ENCODE measurements at places on chromosomes 3 and 15.

- no peak for DNase-seq
These were observed 732.1 kb downstream of the ZPLD1 start for GRCh38 chr3:103166890-103167289.

- no peak for DNase-seq
These were observed 19.3 kb upstream of the NRROS start for GRCh38 chr3:196620161-196620604.

DNA sequence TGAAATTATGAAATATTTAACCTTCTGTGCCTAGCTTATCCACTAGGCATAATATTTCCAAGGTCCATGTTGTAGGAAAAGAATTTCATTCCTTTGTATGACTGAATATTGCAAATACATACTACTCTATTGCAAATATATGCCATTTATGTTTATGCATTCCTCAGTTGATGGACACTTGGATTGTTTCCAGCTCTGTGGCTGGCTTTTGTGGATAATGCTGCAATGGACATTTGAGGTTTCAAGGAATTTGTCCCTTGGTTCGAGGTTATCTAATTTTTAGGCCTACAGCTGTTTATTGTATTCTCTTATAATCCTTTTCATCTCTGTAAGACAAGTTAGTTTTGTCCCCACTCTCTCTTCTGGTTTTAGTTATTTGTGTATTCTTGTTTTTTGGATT lies 7.7 kb upstream of the AADACL2 start:
- no peak for DNase-seq

DNA sequence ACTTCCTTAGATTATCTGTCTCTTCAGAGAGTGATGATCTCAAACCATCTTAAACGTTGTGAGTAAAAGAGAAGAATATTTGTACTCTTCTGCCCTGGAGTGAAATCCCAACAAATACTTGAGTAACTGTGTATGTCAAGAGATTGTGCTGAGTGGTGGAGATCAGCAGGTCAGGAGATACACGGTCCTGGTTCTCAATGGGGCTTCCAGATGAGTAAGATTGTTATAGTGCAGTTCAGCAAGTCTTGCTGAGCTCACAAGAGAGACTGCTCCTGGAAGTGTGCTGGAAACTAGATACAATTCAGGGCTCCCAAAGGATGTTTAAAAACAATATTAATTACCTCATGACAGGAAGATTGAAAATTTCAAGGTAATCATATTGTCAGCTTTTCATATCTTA lies 184.3 kb downstream of the AKAP13 start:
- no peak for DNase-seq

GRCh38 chr15:60375306-60375705 lies 22.5 kb downstream of the ANXA2 start:
- DNase-seq, result no peak

- no peak for DNase-seq
These were observed 8.5 kb upstream of the ZBED2 start for GRCh38 chr3:111603679-111604078.

DNA sequence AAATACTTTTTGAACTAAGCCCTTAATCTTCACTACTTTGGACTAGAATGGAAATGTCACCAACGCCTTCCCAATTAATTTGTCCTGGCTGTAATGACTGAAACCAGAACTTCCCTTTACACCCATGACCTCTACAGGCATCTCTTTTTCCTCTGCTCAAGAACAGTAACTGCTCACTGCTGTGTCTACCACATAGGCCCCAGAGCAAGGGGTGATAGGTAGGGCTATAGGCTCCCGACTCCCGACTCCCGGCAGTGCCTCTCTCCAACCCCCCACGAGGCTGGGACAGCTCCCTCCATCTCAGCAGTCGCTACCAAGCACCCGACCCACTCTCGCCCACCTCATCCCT lies 384 bp upstream of the LEKR1 start:
- DNase-seq, result no peak

DNA sequence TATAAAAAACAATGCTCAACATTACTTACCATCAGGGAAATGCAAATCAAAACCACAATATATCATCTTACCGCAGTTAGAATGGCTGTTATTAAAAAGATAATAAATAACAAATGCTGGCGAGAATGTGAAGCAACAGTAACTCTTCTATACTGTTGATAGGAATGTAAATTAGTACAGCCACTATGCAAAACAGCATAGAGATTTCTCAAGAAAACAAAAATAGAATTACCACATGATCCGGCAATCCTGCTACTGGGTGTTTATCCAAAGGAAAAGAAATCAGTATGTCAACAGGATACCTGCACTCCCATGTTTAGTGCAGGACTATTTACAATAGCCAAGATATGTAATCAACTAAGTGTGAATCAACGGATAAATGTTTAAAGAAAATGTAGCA lies 48.1 kb downstream of the ADAM10 start:
- DNase-seq, result no peak

- no peak for DNase-seq
These were observed 10.1 kb downstream of the RNF123 start for GRCh38 chr3:49699281-49699979.

DNA sequence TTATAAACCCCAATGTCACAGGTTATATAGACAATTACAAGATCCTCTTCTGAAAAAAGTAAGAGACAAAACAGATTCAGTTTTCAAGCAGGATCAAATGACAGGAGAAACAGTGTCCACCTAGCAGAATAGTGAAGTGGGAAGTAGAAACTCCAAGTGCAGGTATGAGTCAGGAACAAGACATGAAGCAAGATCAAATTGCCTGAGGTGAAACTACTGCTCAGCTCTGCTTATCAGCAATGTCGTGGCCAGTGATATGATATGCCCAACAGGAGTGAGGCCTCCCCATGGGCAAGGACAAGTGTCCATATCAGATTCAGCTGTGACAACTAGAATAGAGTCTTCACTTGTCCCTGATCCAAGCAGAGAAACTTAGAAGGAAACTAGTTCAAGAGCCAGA lies 100.0 kb downstream of the ZMAT3 start:
- no peak for DNase-seq

- DNase-seq, result no peak
These were observed 139.3 kb downstream of the NFKBIZ start for GRCh38 chr3:101988596-101988995.

- DNase-seq, result peak; percentile 22
These were observed 267.4 kb downstream of the ABHD5 start for GRCh38 chr3:43958005-43958770.

GRCh38 chr3:68931406-68932149 lies 769 bp downstream of the TAFA4 start:
- no peak for DNase-seq

DNA sequence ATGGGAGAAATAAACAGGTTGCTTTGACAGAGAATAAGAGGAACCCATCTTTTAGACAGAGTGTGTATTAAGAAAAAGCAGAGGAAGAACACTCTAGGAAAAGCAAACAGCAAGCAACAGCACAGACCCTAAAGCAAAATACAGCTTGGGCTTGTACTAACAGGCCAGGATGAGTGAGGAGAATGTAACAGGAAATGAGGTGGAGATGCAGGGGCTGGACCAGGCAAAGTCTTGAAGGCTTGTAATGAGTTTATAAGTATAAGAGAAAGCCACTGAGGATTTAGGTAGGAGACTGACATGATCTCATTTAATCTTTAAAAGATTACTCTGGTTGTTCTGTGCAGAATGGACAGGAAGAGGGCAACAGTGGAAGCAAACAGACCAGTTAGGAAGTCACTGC lies 4.9 kb downstream of the UBR1 start:
- no peak for DNase-seq

DNA sequence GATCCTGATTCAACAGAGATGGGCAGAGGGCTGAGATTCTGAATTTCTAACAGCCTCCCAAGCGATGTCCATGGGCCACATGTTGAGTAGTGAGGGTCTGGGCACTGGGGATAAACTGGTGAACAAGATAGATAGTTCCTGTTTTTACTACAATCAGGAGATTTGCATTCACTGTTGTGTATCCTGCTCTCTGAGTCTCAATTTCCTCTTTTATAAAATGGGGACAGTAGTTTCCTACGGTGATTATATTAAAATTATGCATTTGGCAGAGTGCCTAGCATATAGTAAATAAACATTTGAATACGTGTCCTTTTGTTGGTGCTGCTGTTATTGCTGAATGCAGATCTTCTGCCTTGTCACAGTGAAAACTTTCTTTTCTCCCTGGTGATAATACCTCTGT lies 102.5 kb downstream of the MYH15 start:
- DNase-seq, result no peak

GRCh38 chr3:152159328-152159727 lies 109.4 kb upstream of the MBNL1 start:
- no peak for DNase-seq

DNA sequence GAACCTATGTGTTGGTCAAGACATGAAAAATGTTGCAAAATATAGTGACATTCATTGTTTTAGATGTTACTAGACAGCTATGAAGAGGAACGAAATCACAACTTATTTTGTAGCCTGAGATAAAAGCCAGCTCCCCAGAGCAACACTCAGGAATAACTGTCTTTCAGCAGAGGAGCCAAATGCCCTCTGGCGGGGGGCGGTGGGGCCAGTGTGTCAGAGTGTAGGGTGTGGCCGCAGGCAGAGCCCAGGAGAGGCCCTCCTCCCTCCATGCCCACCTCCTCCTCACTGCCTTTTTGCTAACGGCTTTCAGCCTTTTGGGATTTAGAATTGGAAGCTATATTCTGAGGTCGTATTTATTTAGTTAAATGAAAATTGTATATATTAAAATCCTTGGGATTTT lies 16.9 kb downstream of the APOD start:
- no peak for DNase-seq

DNA sequence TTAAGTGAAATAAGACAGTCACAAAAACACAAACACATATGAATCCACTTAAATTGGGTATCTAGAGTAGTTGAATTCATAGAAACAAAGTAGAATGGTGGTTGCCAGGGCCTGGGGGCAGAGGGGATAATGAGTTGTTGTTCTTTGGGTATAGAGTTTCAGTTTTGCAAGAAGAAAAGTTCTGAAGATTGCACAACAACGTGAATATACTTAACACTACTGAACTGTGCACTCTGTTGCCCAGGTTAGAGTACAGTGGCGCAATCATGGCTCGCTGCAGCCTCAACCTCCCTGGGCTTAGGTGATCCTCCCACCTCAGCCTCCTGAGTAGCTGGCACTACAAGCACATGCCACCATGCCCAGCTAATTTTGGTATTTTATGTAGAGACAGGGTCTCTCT lies 14.9 kb downstream of the GRAMD2A start:
- no peak for DNase-seq

DNA sequence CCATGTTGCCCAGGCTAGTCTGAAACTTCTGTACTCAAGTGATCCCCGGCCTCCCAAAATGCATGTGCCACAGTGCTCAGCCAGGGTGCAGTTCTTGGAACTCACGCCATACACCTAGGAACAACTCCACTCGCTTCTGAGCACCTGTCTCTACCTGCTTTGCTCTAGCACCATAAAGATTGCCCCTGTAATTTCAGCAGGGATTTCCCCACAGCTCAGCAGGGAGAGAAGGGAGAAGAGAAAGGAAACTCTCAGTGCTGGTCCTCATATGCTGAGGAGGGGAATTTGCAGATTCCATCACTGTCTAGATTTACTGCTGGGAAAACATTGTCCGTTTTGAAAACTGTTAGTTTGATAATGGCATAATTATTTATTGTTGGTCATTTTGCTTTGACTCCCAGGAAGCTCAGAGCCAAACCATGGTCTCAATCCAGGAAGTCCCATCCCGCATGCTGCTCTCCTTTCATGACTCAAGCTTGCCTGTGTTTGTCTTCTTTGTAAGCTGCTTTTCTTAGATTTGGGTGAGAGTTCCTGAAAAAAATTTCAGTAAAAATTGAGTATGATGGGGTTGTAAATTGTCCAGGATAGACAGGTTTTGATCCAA lies 24.2 kb downstream of the TRIM71 start:
- DNase-seq, result no peak

GRCh38 chr3:156395961-156396710 lies 158.8 kb downstream of the SSR3 start:
- no peak for DNase-seq

DNA sequence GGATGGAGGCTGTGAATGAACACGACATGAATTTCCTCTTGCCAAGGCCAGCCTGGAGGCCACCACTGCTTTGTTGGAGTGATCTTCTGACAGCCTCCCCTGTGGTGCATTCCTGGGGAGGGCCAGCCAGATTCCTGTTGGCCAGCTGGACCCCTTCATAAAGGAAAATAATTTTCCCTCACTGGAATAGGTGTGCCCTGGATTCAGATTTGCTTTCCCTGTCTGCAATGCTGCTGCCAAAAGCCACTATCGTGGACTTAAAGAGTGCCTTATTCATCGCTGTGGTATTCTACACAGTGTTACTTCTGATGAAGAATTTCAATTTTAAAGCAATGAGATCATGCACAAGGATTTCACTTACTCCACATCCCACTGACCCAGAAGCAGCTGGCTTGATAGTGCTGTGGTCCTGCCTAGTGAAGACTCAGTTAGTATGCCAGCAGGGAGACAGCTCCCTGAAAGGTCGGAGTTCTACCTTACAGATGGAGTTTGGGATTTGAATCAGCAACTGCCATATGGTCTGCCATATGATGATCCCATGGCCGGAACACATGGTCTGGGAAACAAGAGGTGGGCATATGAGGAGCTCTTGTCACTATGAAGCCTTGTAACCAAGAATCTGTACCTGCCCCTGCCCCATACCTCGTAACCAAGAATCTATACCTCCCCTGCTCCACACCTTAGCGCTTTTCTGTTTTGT lies 145.2 kb downstream of the KLF13 start:
- no peak for DNase-seq

- peak; percentile 25 for DNase-seq
These were observed 29.2 kb upstream of the CNTN3 start for GRCh38 chr3:74643636-74644035.

All from NCI-H1092 treated with DMSO at 0.1 percent for 48 hours (cell line).